ENCODE measurements at places on chromosomes 2 and 18.

DNA sequence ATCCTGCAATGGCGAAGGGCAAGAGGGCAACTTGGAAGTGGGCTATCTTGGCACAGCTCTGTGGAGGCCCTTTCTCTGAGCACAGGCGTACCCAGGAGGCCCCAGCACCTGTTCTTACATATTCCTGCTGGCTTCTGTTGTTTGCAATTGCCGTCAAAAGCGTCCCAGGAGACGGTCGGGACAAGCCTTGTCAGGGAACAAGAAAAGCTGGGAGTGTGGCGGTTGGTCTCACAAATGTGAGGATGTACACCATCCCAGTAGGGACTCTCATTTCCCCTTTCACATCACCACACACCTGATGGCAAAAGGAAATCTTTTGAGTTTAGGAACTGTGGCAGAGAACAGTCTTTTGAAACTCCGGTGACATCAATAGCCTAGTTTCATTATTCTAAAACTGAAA is 94.7 kb upstream of the EFEMP1 start:
- DNase-seq, result no peak

DNA sequence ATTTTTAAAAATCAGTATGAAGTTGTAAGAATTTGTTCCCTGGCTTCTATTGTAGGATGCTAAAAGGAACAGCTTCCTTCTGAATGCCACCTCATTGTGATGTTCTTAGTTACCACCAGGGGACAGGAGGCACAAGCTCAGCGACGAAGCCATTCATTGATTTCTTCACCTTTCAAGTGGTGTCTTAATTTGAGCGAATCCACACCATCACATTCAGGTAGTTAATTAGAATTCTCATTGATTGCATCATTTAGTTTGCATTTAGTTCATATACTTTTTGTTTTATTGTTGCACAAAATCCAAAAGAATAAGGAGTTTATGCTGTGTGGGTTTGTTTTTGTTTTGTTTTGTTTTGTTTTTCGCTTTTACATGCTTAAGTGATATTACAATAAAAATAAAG is 23.1 kb downstream of the CYP27C1 start:
- DNase-seq, result no peak

DNA sequence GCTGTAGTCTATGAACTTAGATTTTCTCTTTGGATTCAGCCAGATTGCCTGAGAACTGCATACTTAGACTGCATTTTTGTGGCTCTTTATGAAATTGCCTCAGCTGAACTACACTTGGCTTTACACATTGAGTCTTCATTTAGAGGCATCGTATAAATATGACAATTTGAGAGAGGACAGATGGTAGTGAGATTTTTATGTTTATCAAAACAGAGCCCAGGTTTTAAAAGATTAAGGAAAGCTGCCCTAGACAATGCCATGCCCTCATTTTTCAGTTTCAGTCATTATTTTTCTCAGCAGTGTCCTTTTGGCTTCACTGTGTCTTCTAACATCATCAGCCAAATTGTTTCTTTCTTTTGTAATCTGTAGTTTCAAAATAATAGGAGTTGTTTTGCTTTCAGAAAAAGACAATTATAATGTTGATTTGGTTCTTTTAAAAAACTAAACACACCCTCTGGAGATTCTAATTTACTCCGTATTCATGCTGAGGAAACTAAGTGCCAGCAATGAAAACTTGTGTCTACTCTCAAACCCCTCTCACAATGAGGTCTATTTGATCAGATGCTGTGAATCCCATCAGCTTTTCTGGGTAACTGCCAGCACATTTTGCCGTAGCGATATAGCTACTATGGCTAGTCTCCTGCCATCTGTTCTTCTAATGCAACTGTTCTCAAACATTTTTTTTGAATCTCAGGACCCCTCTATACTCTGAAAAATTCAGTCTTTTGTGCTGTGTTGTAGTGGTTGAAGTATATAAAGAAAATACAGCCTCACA is 46.2 kb downstream of the TWSG1 start:
- no peak for DNase-seq

- DNase-seq, result no peak
Measured at GRCh38 chr2:149767516-149767974, 180.0 kb upstream of the MMADHC start.

DNA sequence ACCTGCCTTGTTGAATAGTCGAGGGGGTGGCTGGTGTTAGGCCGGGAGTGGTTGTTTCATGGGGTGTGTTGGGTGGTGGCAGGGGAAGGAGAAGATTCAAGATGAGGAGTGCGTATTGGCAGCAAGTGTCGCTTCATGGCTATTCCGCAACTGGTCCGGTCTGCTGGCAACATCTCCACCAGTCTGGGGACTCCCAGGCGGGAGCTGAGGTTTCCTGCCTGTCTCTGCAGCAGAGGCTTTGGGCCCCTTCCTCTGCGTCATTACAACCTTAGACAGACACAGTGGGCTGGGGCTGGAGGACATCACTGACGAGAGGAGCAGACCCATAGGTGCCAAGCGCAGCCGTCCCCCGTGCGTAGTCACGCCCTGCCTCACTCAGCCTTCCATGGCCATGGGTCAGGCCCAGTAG is 64.0 kb upstream of the MCFD2 start:
- no peak for DNase-seq

GRCh38 chr2:32210767-32211408 is 45.2 kb downstream of the SLC30A6 start:
- DNase-seq, result no peak

GRCh38 chr2:224922142-224922727 is 120.0 kb downstream of the DOCK10 start:
- no peak for DNase-seq

GRCh38 chr18:50563376-50563775 is 3.5 kb downstream of the MAPK4 start:
- DNase-seq, result no peak

DNA sequence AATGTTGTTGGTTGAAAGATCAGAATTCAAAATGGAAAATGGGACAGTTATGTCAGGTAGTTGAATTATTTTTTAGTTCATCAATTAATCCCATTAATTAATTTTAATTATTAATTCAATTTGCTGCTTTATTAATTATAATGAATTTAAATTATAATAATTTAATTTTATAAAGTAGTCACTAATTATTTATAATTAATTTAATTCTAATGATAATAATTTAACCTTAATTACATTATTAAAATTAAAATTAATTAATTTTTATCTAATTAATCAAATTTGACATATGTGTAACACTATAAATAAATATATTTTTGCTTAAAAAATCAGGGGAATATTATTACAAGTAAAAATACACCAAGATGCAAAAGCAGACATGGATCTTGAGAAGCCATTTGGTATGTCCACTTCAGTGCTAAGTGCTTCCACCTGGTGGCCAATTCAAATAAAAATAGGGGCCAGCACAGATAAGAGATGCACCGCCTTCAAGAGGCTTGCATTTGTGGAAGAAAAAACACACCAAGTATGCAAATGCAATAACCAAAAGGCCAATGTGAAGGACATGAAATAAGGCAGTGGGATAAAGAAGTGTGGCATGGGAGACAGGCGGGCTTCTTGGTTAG is 73.2 kb downstream of the MBP start:
- DNase-seq, result peak; percentile 27

DNA sequence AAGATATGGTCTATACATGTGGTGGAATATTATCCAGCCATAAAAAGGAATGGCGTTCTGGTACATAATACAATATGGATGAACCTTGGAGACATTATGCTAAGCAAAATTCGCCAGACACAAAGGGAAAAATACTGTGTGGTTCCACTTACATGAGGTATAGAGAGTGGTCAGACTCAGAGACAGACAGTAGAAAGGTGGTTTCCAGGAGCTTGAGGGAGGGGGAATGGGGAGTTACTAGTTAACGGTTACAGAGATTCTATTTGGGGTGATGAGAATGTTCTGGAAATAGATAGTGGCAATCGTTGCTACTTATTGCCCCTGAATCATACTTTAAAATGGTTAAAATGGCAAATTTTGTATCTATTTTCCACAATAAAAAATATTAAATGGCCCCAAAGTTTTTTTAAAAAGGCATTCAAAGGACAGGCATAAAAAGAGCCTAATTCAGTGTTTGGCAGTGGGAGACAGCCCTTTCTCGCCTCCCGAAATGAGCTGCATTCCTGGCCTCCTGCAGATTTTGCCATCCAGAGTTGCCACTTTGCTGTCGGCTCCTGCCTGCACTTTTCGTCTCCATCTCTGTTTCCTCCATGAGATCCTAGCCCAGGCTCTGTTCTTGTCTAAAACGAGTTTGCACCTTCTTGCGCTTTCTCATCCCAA is 13.5 kb downstream of the TNFRSF11A start:
- DNase-seq, result no peak

DNA sequence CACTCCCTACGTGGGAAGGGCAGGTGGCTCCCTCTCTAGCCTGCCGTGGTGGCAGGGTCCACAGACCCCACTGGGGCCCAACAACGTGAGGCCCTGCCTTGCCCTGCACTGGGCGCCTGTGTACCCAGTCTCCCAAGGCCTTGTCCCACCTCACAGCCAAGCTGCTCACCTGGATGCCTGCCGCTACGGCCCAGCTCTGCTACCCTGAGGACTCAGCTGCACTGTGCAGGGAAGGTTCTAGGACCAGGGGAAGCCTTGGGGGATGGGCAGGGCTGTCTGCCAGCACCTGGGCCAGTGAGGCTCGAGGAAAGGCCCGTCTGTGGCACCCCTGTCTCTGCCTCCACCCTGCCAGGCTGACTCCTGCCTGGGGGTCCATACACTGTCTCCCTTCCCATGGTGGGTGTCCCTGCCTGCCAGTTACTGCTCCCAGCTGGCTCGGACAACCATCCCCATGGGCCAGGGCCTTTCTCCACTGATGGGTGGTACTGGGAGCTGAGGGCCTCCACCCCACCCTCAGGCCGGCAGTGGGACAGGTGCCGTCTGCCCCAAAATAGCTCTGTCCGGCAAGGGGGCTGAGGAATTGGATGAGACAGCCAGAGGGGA is 33.2 kb downstream of the HS6ST1 start:
- DNase-seq, result no peak

DNA sequence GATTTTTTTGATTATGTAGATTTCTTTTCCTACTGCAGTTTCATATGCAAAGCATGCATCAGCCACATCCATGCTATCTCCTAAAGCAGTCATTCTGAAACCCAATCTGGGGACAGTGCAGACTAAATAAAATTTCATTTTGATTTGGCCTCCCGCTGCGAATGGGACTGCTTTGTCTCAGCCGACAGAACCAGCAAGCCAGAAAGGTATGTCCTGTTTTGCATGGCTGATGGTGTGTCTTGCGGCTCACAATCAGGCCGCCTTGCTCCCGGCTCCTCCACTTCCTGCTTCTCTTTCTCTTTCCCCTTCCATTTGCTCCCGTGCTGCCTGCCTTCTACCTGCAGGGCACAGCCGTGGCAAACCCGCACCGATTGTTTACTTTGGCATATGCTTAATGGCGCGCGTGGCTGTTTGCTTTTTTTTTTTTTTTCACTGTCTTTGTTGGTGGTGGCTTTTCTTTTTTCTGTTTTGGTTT is 419.6 kb upstream of the POU3F3 start:
- DNase-seq, result peak; percentile 37

DNA sequence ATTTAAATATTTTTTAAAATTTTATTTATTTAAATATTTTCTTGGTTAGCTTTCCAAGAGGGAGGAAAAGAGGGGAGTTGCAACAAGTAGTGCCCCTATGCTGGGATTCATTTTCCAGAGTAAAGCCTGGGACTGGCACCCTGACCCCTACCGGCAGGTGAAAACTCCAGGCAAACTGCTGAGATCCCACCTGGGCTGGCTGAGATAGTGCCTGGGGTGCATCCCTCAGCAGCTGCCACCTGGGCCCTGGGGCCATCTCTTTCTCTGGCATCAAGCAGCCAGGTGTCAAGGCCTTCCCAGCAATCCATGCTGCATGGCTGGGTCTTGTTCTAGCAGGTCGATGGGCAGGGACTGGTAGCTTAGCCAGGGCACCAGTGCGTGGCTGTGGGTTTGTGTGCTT is 6.6 kb downstream of the SIX2 start:
- no peak for DNase-seq

GRCh38 chr2:239905306-239905705 is 119.8 kb downstream of the NDUFA10 start:
- DNase-seq, result no peak

DNA sequence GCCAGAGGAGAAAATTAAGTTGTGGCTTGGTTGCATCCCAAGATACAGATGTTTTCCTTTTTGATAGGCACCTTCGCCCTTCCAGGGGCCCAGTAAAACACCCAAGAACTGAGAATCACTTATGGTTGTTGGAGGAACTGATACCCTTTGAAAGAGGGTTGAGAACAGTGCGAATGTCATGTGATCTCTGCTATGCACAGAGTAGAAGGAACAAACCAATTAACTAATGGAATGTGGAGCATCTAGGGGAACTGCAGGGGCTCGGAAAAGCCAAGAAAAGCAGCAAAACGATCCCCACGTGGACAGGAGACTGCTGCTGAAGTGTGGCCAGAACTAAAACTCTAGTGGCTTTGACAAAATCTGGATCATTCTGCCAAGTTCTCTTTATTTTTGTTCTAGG is 58.8 kb downstream of the APOB start:
- DNase-seq, result no peak

- DNase-seq, result no peak
Measured at GRCh38 chr2:54559006-54559445, 102.9 kb downstream of the SPTBN1 start.

- DNase-seq, result peak; percentile 99
Measured at GRCh38 chr2:71068218-71069035, at the start of gene NAGK. TSS of gene NAGK (plus strand) at chr2:71068648. CDS start at chr2:71068684, 36 bp downstream.

- DNase-seq, result no peak
Measured at GRCh38 chr18:46721331-46721730, 35.5 kb downstream of the ST8SIA5 start.

DNA sequence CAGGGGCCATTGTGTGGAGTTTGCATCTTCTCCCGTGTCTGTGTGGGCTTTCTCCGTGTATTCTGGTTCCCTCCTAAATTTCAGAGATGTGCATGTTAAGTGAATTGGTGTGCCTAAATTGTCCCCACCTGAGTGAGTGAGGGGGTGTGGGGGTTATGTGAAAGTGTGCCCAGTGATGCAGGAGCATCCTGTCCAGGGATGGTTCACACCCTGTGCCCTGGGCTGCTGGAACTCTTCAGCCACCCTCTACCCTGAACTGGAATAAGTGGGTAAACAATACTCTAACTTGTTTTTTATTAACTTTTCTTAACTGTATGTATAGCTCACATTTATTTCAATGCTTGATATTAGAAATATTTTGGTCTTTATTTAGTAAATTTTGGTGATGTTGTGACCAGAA is 56.0 kb downstream of the UBE2E3 start:
- no peak for DNase-seq

DNA sequence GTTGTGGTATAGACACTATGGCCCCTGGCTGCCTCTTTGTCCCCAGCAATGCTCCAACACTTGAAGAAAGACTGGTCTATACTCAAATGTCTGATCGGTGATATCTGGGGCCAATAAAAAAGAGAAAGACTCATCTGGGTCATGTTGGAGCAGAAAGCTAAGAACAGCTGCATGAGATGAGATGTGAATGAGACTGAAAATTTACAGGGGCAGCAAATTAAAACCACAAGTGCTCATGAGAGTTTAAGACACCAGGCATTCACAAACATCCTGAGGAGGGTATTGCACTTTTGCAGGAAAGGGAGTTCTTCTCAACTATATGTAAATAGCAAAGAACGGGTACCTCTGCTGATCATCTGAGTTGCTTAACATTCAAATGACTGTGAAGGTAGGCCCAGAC is 36.3 kb downstream of the MAIP1 start:
- no peak for DNase-seq

All from HEK293T (cell line).